Calu3 (cell line): ENCODE measurements at places on chromosomes 7 and 10. TPM values are rescaled to one million over a fixed set of nuclear protein-coding genes. Genes with fewer than 3 reads are reported as not detected.

ZNF503 gene
- total RNA-seq, result 12.5 and 12.8 TPM in 2 replicates

CASP7 gene
- total RNA-seq, result 22.7 and 23.7 TPM in 2 replicates

PNLIPRP3 gene
- not detected in 2 replicates for total RNA-seq

RAB19 gene
- 4.7 and 7.1 TPM in 2 replicates for total RNA-seq

RBP4 gene
- 1.5 and 2.6 TPM in 2 replicates for total RNA-seq

WNT16 gene
- total RNA-seq, result not detected in 2 replicates

UTF1 gene
- total RNA-seq, result not detected in 2 replicates

CD36 gene
- total RNA-seq, result not detected in 2 replicates

RNF32 gene
- total RNA-seq, result 1.6 and 3.2 TPM in 2 replicates

TLL2 gene
- total RNA-seq, result 0.44 and 0.66 TPM in 2 replicates

CNPY1 gene
- total RNA-seq, result not detected in 2 replicates

TEX47 gene
- total RNA-seq, result not detected in 2 replicates

MYPN gene
- total RNA-seq, result 0.38 and 0.56 TPM in 2 replicates

GFRA1 gene
- total RNA-seq, result not detected in 2 replicates

NMT2 gene
- 7.5 and 8.6 TPM in 2 replicates for total RNA-seq

CYP3A7 gene
- 0.71 and 0.86 TPM in 2 replicates for total RNA-seq

TPK1 gene
- total RNA-seq, result 11.2 and 13.2 TPM in 2 replicates

ITPRID1 gene
- total RNA-seq, result 0.95 and 3.8 TPM in 2 replicates

UPK3B gene
- 6.0 and 14.6 TPM in 2 replicates for total RNA-seq

COBL gene
- 48.1 and 49.9 TPM in 2 replicates for total RNA-seq

CDHR1 gene
- not detected in 2 replicates for total RNA-seq

NUTM2D gene
- 2.4 and 3.8 TPM in 2 replicates for total RNA-seq

PTPN20 gene
- total RNA-seq, result 5.1 and 7.1 TPM in 2 replicates

RPEL1 gene
- total RNA-seq, result 0.57 and 0.61 TPM in 2 replicates

OPALIN gene
- not detected in 2 replicates for total RNA-seq

SPDYE6 gene
- total RNA-seq, result not detected in 2 replicates
